Renal cortical epithelial cell (primary cell): ENCODE measurements at places on chromosomes 11 and 22. TPM values are rescaled to one million over a fixed set of nuclear protein-coding genes. Genes with fewer than 3 reads are reported as not detected.

ARHGAP8 gene
- total RNA-seq: 5.3 and 25.0 TPM in 2 replicates

GGTLC2 gene
- total RNA-seq: not detected in 2 replicates

TESMIN gene
- total RNA-seq: 2.9 and 5.0 TPM in 2 replicates

UBE2L6 gene
- total RNA-seq: 24.7 and 38.3 TPM in 2 replicates

PRG3 gene
- total RNA-seq: not detected in 2 replicates

TSSK2 gene
- not detected in 2 replicates for total RNA-seq

OR6A2 gene
- total RNA-seq: 0.50 TPM in 1 of 2 replicates, not detected in the other

INSC gene
- 0.15 and 0.52 TPM in 2 replicates for total RNA-seq

INS gene
- not detected in 2 replicates for total RNA-seq

OR52I2 gene
- total RNA-seq: not detected in 2 replicates

MRGPRX4 gene
- not detected in 2 replicates for total RNA-seq

MRGPRF gene
- total RNA-seq: 0.10 TPM in 1 of 2 replicates, not detected in the other

LRP4 gene
- 4.0 and 17.7 TPM in 2 replicates for total RNA-seq

UPK3A gene
- not detected in 2 replicates for total RNA-seq

CELSR1 gene
- 41.2 and 151 TPM in 2 replicates for total RNA-seq

ALDH3B1 gene
- total RNA-seq: 12.5 and 28.8 TPM in 2 replicates

MIOX gene
- 0.10 and 1.7 TPM in 2 replicates for total RNA-seq

HBB gene
- not detected in 2 replicates for total RNA-seq

MMP10 gene
- 0.10 and 2.6 TPM in 2 replicates for total RNA-seq

B4GALNT4 gene
- total RNA-seq: 4.0 and 4.5 TPM in 2 replicates

THRSP gene
- total RNA-seq: not detected in 2 replicates

RCOR2 gene
- total RNA-seq: 0.35 and 1.6 TPM in 2 replicates

SLCO2B1 gene
- 4.2 and 60.3 TPM in 2 replicates for total RNA-seq

SCN4B gene
- 0.15 and 0.35 TPM in 2 replicates for total RNA-seq

ELFN2 gene
- total RNA-seq: 6.3 and 18.8 TPM in 2 replicates

FSHB gene
- total RNA-seq: not detected in 2 replicates

PDE2A gene
- total RNA-seq: 0.50 and 1.9 TPM in 2 replicates

MB gene
- not detected in 2 replicates for total RNA-seq

SAA4 gene
- 2.4 and 7.5 TPM in 2 replicates for total RNA-seq

GLYAT gene
- total RNA-seq: 3.6 TPM in 1 of 2 replicates, not detected in the other

BRD1 gene
- 16.1 and 38.1 TPM in 2 replicates for total RNA-seq

PANX3 gene
- not detected in 2 replicates for total RNA-seq

MS4A6E gene
- total RNA-seq: not detected in 2 replicates

GLB1L2 gene
- 4.2 and 4.3 TPM in 2 replicates for total RNA-seq

FAM83F gene
- total RNA-seq: 4.3 and 4.6 TPM in 2 replicates

KCNJ1 gene
- total RNA-seq: 33.8 TPM in 1 of 2 replicates, not detected in the other

ACRV1 gene
- total RNA-seq: not detected in 2 replicates

CLDN5 gene
- total RNA-seq: 1.3 and 1.9 TPM in 2 replicates

TPBGL gene
- 0.55 TPM in 1 of 2 replicates, not detected in the other for total RNA-seq

KRTAP5-10 gene
- not detected in 2 replicates for total RNA-seq

UCP2 gene
- 13.7 and 48.6 TPM in 2 replicates for total RNA-seq

RFPL1 gene
- total RNA-seq: not detected in 2 replicates

C11orf91 gene
- not detected in 2 replicates for total RNA-seq

PKDREJ gene
- total RNA-seq: not detected in 2 replicates

RIMBP3C gene
- total RNA-seq: under 0.01 and 0.17 TPM in 2 replicates

FOLR1 gene
- 23.3 and 108 TPM in 2 replicates for total RNA-seq

PGA3 gene
- total RNA-seq: not detected in 2 replicates
